ENCODE measurements at places on chromosomes 7 and 10. TPM values are rescaled to one million over a fixed set of nuclear protein-coding genes. Genes with fewer than 3 reads are reported as not detected.

CPVL gene
- not detected for total RNA-seq

POU6F2 gene
- not detected for total RNA-seq

ARF5 gene
- total RNA-seq = 299 TPM

TYW1B gene
- 3.0 TPM for total RNA-seq

GIMAP7 gene
- total RNA-seq = not detected

METTL27 gene
- 34.7 TPM for total RNA-seq

SPDYE3 gene
- not detected for total RNA-seq

FAM131B gene
- total RNA-seq = 0.80 TPM

SLC35G1 gene
- total RNA-seq = 4.1 TPM
